Stimulated activated CD4-positive, alpha-beta T cell treated with anti-CD3 and anti-CD28 coated beads, TNF-alpha, amount 100 ng/mL, for 1 hour (primary cell): ENCODE measurements at places on chromosomes 16 and 17.

GRCh38 chr17:37710344-37710886 is 34.4 kb downstream of the HNF1B start:
- DNase-seq: no peak

- no peak for DNase-seq
Observed at GRCh38 chr17:65102788-65103187, 34.4 kb upstream of the RGS9 start.

DNA sequence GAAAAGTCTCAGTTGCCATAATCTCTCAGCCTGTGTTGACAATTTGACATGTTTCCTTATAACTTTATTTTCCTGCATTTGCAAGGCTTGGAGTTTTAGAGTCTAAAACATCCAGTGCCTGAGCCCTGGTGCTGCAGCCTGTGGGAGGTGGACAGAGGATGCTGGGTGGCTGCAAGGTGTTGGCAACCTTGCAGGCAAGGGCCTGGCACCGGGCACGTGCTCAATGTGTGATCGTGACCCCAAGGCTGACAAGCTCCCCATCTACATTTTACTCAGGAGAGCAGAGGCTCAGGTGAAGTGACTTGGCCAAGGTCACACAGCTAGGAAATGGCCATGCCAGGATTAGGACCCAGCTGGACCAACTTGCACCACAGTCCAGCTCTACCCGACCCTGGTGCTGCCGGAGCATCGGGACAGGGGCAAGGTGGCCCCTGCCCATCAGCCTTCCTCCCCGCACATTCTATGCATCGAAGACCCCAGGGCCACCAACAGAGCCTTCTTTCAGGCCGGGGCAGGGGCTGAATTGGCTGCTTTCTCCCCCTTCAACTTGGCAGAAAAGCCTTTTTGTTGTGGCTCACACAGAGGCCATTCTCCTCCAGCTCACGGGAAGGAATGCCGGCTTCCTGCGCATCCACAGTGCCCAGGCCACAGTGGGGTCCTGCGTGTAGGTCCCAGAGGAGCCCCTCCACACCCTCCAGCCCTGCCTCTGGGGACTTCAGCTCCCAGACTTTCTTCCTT is 23.1 kb downstream of the MMP15 start:
- DNase-seq: no peak

DNA sequence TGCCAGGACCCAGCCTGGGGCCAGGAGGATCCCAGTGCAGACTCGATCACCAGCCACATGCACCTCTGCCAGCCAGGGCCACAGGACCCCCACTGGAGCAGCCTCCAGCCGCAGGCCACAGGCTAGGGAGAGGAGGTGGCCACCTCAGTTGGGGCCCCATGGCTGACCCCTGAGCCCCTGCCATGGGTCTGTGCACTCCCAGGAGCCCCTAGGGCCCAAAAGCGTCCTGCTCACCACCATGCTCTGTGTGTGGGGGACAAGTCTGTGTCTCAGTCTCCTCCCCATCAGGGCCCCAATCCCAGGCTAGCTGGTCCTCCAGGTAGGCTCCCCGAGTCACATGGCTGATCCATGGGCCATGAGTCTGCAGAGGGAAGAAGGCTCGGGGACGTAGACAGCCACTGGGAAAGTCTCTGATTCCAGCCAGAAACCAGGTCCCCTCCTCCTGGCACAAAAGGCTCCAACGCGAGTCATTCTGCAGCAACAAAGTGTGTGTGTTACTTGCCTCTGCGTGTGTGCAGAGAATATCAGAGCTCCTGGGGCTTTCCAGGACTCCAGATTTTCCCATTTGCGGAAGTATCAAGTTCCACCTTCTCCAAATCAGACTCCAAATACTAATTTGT is 6.1 kb upstream of the PRSS8 start:
- DNase-seq: no peak

- DNase-seq: no peak
Observed at GRCh38 chr16:79644971-79645667, 44.6 kb upstream of the MAF start.
